CD4-positive, alpha-beta T cell treated with Interleukin-1 beta for 1 hour (primary cell): ENCODE measurements at places on chromosomes 1 and 21.
A peak's percentile ranks its signal among the peaks of the same experiment; 100 is the strongest.

DNA sequence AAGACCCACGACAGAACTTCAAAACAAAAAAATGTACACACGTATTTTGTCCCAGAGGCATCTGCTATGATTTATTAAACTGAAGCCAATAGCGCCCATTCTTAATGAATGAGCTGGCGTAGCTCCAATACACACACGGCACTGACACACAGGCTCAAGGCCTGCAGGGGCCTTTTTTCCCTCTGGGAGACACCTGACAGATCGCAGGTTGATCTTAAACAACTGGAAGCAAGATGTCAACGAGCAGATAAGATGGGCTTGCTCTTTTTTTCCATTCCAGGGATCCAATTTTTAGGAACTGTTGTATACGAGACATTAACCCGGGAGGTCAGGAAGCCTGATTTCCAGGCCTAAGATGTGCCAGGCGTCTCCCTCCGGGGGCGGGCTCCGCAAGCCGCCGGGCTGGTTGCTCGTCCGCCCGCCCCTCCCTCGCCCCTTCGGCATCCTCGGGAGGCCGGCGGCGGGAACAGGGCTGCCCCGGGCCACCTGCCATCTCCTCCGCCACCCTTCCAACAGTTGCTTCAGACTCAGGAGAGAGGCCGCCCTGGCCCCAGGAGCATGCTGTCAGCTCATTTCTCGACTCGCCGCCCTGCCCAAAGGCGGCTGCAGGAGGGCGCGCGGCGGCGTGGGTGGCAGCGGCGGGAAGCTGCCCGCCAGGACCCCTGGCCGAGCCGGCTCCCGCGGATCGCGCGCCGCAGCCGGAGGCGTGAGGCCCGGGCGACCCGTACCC, 735 bp downstream of the TTC13 start:
- DNase-seq: no peak

- no peak for DNase-seq
These were observed 8.2 kb upstream of the INSL5 start for GRCh38 chr1:66809245-66809644.

DNA sequence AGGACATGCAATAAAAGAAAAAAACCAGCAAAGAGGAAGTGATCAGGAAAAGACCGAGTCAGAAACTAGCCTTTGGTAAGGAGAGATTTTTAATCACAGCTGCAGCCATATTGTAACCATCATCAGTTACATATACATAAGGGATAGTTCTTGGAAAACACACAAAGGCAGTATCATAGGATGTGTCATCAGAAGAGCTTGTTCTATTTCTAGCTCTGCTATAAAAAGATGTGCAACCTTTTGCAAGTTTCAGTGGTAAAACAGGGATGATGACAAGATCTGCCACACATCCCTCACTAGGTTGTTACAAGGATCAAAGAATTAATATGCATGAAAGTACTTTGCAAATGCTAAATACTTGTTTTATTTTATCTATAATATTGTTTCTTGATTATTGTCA, 342.0 kb downstream of the VAV3 start:
- no peak for DNase-seq

- no peak for DNase-seq
These were observed 11.7 kb downstream of the NR5A2 start for GRCh38 chr1:200038981-200039848.

DNA sequence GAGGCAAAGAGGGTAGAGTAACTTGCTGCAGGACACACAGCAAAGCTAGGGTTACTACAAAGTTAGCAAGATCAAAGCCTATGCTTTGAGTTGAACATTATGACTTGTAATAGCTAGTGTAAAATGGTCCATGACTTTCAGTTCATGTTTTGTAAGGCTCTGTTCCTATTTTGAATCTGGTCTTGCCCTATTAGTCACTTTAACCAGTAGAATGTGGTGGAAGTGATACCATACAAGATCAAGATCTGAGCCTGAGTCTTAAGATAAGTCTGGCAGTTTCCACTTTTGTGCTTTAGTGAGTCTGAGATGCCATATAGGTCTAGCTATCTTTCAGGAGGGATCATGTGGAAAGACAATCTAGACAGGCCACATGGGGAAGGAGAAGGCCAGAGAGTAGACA, 282.1 kb upstream of the BRINP3 start:
- no peak for DNase-seq

GRCh38 chr1:32072622-32073298, at the start of gene TMEM39B:
TMEM39B (plus strand) TSS chr1:32072939; CDS start chr1:32073048, 109 bp downstream.
- peak; percentile 94 for DNase-seq

DNA sequence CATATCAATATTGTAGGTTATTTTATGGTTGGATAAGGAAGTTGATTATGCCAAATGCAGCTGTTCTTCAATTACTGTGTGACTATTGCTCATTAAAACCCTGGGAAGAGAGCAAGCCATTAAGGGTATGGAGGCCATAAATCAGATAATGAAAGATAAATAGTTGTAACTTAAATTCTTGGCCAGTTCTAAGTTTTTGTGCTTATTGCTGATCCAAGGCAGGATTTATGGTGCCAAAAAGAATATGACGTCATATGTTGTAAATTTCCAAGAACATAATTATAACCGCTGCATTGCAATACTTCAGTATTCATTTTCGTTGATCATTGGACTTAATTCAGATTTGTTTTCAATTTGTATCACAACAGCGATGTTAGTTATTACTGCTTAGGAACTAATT, 211.6 kb downstream of the LRRC40 start:
- DNase-seq: no peak

DNA sequence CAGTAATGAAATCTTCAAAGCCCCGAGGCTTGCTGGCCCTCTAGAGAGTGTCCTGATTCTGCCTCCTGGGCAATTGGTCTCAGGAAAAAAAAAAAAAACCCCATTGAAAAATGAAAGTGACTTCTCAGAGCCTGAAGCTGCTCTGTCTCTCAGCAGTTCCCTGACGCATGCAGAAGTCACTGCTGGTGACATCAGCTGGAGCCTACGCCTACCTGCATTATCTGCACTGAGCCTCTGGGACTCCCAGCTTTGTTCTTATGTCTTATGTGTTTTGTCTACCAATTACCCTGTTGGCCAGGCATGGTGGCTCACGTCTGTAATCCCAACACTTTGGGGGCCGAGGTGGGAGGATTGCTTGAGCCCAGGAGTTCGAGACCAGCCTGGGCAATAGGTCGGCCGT, 10.1 kb upstream of the SLC25A33 start:
- DNase-seq: no peak
